BJ (cell line): ENCODE measurements at places on chromosomes 12 and 14. TPM values are rescaled to one million over a fixed set of nuclear protein-coding genes. Genes with fewer than 3 reads are reported as not detected.

TMEM63C gene
- polyA plus RNA-seq, result not detected in 2 replicates

BMAL2 gene
- polyA plus RNA-seq, result 3.6 and 8.4 TPM in 2 replicates

ERP27 gene
- polyA plus RNA-seq, result 0.66 and 0.93 TPM in 2 replicates

SLCO1B3 gene
- polyA plus RNA-seq, result not detected in 2 replicates

TMEM132C gene
- polyA plus RNA-seq, result not detected in 2 replicates

DYNC1H1 gene
- 138 and 139 TPM in 2 replicates for polyA plus RNA-seq

SMCO2 gene
- 0.09 and 0.23 TPM in 2 replicates for polyA plus RNA-seq

RNASE1 gene
- not detected in 2 replicates for polyA plus RNA-seq

USP44 gene
- 1.2 and 1.7 TPM in 2 replicates for polyA plus RNA-seq

MGAT4C gene
- polyA plus RNA-seq, result not detected in 2 replicates

IL31 gene
- polyA plus RNA-seq, result not detected in 2 replicates
